ENCODE measurements at places on chromosomes 6 and 20. TPM values are rescaled to one million over a fixed set of nuclear protein-coding genes. Genes with fewer than 3 reads are reported as not detected.

DNA sequence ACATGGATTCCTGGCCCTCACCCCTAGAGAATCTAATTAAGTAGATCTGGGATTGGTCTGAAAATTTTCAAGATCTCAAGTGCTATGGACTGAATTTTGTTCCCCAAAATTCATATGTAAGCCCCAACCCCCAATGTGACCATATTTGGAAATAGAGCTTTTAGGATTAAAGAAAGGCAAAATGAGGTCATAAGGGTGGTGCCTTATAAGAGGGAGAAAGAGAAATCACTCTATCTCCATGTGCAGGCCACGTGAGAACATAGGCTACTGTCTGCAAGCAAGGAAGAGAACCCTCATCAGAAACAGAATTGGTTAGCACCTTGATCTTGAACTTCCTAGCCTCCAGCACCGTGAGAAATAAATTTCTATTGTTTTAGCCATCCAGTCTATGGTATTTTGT is 8.5 kb upstream of the DSE start:
- no peak for DNase-seq

- peak; percentile 16 for DNase-seq
Measured at GRCh38 chr20:13683833-13684232, 45.1 kb upstream of the TASP1 start.

DNA sequence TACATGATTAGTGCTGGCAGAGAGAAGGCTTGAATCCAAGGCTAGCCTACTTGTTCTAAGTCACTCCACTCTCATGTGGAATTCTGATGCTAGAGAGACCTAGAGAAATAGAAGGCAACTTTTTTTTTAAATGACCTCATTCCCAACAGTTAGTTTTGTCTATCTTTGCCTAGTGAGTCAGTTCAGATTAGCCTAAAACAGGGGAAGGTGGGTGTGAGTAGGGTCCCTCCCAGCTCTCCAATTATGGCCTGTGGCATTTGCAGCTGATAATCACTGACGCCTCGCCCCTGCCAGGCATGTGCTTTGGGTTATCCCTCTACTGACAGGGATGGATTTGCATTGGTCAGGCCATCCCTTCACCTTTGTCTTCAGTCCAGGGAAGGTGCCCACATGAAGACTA is 13.6 kb downstream of the TXLNB start:
- no peak for DNase-seq

DNA sequence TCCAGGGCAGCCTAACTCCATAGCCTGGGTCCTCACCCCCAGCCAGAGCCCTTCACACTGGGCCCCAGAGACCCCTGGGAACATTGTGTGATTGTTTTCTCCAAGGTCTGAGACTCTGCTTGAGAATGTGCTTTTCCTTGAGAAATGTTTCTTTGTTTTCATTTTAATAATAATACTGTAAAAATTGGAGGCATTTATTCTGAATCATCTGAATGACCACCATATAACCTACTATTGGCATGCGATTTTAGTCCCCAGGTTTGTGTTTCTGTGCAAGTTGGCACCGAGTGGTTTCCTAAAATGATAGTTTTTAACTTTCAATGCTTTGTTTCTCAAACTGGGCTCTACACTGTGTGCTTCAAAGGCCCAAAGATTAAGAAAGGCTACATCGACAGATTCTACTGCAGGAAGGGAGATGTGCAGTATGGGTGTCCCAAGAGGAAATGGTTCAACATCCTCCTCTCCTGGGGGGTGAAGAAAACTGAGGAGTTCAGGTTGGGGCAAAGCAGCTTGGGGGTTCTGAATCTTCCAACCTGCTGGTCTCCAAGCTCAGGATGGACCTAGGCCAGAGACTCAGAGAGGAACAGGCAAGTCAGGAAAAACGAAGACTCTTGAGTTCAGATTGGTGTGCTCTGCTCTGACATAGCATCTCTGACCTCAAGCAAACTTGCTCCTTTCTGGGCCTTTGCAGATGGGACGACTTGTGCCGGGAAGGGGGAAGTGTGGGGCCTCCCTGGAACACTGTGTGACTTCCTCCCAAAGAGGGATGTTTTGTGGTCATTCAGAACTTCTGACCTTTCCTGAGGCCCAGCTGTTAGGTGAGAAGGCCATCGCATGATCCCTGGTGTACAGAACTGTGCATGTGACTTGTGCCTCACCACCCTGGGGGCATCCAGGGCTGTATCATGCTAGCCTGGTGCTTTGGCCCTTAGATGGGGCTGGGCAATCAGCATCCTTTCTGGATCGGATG is 31.0 kb downstream of the DAAM2 start:
- DNase-seq: no peak

GRCh38 chr6:167661552-167662044 is 165.1 kb upstream of the AFDN start:
- DNase-seq: no peak

- DNase-seq: peak; percentile 84
Measured at GRCh38 chr20:58086763-58087561, 141.5 kb downstream of the ANKRD60 start.

DNA sequence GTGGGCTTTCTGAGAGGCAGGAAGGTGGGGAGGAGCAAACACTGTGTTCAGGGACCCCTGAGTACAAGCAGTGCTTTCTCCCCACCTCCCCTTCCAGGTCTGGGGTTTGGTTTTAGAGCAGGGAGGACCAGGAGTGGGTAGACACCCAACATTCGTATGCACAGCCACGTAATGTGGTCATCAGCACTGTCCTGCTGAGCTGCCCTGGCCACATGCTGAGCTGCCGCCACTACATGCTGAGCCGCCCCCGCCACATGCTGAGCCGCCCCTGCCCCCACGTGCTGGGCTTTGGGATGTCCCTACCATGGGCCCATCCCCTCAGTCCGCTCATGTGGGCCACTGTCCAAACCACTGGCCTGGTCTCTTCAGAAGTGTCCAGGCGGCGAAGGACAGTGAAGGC is 214.9 kb upstream of the CST7 start:
- DNase-seq: no peak

DNA sequence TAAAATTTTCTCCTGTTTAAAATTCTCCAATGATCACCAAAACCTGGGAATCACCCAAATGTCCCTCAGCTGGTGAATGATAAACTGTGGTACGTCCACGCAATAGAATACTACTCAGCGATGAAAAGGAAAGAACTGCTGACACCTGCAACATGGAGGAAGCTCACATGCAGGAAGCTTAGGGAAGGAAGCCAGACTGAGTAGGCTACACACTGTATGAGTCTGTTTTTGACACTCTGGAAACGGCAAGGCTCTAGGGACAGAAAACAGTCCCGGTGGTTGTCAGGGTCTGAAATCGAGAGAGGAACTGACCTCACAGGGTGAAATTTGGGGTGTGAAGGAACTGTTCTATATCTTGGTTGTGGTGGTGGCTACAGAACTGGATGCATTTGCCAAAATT is 25.2 kb upstream of the TLDC2 start:
- no peak for DNase-seq

DNA sequence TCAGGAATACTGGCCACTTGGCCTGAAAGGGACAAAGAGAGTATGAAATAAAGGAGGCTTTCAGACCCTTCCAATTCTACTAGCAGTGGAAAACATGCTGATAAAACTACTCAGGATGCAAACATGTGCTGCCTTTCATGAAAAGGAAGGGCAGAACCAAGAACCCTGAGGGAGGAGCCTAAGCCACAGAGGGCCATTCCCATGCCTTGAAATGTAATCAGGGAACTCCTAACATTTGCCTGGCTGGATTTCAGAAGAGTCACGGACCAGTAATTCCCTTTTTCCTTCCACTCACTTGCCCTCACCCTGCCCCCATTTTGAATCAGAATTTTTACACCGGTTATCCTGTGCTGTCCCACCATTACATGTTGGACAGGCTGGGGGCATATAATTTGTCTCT is 116.2 kb downstream of the LAMP5 start:
- no peak for DNase-seq

GRCh38 chr20:41553142-41553879 is 64.9 kb downstream of the CHD6 start:
- DNase-seq: no peak

- no peak for DNase-seq
Measured at GRCh38 chr6:164184410-164184809, 769.9 kb downstream of the QKI start.

DNA sequence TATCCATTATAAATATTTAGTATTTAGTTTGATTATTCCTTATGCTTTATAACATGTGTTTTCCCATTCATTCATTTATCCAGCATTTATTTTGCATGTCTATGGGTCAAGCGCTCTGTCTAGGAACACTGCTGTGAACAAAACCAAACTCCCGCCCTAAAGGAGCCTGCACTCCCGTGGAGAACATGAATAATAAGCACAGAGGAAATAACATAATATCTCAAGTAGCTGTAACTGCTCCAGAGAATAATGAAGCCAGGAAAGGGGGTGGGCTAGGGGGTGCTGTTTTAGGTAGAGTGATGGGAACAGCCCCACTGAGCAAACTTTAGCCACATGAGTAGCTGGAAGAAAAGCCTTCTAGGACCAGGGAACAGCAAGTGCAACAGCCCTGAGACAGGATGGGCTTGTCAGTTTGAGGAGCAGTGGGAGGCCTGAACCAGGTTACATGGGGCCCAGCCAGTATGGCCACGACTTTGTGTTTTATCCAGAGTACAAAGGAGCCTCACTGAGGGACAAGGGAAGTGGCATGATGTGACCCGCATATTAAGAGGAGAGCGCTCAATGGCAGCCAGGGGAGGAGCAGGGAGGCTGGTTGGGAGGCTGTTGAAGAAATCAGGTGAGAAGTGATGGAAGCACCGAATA is 24.4 kb upstream of the PRND start:
- peak; percentile 52 for DNase-seq

DNA sequence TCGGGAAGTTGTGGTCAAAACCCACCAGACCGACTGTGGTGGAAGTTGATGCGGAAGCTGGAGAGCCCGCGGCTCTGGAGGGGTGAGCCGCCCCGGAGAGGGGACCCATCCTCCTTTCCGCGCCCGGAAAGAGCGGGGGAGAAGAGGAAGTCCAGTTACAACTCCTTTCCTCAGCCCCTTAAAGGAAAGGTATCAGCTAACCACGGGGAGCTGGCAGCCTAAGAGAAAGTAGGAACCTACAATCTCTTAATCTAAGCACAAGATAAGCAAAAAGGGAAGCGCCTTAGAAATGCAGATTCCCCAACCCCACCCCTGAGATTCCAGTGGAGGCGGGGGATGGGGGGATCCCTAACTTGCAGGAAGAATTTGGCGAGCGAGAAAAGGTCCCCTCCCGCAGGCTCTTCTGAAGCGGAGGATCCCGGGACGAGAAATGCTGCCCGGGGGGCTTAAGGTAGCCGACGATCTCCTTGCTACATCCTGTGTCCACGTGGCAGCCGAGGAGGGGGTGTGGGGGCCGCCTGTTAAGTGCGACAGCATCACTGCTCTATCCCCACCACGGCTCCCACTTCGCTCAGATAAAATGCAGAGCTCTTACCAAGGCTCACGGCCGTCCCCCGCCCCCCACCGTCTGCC is 87.5 kb downstream of the ZFP64 start:
- DNase-seq: peak; percentile 82

DNA sequence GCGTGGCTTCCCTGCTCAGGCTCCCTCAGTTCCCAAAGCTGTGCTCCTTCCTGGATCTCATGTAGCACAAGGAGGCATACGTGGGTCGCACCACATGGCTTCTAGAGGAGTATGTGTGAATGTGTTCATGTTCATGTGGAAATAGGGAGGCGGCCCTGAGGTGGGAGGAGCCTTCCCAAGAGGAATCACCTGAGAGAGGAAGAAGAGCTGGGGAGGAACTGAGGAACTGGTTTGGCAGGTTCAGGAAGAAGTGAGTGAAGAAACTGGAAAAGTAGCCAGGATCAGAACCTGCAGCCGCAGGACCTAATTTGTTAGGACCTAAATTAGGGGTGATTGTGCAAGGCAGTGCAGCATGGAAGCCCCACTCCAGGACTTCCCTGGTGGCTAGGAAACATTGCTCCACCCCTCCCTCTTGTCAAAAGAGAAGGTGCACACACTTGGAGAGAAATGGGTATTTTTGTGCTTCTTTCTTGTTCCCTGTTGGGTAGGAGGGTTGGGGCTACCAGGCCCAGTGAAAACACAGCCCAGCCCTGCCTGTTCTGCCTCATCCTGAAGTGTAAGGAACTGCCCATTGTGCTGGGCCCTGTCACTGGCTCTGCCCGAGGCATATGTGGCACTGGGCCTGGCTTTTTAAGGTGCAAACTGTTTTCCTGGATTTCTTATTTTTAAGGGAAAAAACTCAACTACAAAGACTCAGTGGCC is 20.7 kb downstream of the SYNJ2 start:
- peak; percentile 60 for DNase-seq

DNA sequence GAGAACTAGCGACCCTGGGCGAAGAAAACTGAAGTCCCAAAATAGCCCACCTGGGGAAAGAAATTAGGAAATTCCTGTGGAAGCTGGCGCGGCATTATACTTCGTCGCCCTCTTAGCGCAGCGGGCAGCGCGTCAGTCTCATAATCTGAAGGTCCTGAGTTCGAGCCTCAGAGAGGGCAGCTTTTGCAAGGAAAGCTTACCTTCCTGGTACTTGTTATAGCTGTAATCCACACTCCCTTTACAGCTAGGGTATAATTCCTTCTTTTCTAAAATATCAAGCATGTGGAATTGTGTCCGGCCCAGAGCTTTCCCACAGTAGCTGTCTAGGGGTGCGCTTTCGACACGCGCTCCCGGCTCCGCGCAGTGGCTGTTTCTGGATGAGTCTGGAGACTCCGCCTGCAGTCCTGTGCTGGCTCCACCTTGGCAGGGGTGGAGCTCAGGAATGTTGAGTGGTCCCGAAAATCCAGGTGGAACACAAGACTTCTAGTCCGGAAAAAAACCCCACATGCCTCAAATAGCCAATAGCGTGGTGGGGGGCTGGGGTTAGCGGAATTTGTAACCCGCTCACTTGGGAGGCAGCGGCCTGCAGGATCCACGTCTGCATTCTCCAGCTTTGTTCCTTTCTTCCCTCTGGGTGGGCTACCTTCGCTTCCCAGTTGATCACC is 83.7 kb upstream of the ZNF322 start:
- DNase-seq: peak; percentile 45

DNA sequence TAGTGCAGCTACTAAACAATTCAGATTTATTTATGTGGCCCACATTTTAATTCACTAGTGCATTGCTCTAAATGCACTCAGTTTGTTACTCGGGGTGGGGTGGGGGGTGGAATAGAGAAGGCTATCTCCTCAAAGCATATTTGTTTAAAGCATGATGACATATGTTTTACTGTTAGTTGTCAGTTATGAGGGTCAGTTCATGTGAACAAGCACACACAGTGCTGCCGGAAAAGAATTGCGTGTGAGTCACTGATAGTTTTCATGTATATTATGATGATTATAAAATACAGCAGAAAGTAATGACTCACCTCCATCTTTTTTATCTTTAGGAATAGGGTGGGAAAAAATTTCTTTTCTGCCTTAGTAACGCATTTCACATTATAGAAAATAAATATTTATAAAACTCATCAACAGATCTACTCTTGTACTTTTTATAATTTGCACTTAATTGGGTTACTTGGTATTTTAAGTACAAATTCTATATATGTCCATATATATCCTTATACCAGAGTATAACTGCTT is 42.2 kb upstream of the STXBP5 start:
- no peak for DNase-seq

GRCh38 chr6:81690073-81690472 is 62.4 kb downstream of the TENT5A start:
- no peak for DNase-seq

- DNase-seq: no peak
Measured at GRCh38 chr6:42271834-42272805, 54.5 kb upstream of the MRPS10 start.

- no peak for DNase-seq
Measured at GRCh38 chr20:57289391-57290177, 23.1 kb upstream of the BMP7 start.

- DNase-seq: peak; percentile 75
Measured at GRCh38 chr20:44448753-44449546, 26.7 kb upstream of the TTPAL start.

- no peak for DNase-seq
Measured at GRCh38 chr6:29679962-29680361, 990 bp downstream of the ZFP57 start.

RAET1L gene
- not detected for total RNA-seq

SPATS1 gene
- total RNA-seq: not detected

RSPO3 gene
- not detected for total RNA-seq

CAGE1 gene
- total RNA-seq: 0.21 TPM

Measured in H7 (cell line).